ENCODE measurements at places on chromosomes 7 and 10.

DNA sequence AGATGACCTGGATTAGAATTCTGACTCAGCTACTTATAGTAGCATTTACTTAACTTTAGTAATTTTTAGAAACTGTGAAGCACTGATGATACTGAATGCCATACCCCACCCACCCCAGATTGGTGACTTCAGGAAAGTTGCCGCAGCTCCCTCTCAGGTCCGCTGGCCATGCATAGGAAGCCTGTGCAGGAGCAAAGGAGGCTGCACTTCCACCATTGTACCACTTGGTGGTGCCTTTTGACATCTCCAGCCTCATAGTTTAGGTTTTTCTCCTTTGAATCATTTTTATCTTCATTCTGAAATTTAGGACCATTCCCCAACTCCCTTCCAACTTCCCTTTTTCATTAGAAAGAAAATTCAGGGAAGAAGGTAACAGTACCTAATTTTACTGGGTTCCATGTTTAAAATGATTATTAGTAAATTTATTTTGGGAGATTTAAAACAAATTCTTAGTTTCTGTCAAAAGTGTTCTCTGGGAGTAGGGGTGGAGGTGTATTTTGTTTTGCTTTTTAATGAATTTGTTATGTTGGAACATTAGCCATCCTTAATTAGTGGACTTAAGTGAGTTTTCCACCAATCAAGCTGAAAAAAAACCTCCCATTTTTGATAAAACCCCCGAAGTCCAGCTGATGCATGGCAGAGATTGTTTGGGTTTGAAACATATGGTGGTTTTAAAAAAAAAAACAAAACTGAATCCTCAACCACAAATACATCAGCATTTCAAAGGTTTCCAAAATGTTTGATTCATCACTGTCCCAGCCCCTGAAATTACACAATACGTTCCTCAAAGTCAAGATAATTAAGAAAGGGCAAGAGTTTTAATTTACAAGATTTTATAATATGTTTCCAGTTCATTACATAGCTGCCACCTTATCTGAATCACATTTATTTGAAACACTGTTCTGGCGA lies 109.6 kb downstream of the WNT2 start:
- peak; percentile 44 for DNase-seq

GRCh38 chr10:88594482-88594881 lies 7.9 kb downstream of the LIPJ start:
- no peak for DNase-seq

- no peak for DNase-seq
Observed at GRCh38 chr10:12314836-12315235, 34.5 kb upstream of the CAMK1D start.

DNA sequence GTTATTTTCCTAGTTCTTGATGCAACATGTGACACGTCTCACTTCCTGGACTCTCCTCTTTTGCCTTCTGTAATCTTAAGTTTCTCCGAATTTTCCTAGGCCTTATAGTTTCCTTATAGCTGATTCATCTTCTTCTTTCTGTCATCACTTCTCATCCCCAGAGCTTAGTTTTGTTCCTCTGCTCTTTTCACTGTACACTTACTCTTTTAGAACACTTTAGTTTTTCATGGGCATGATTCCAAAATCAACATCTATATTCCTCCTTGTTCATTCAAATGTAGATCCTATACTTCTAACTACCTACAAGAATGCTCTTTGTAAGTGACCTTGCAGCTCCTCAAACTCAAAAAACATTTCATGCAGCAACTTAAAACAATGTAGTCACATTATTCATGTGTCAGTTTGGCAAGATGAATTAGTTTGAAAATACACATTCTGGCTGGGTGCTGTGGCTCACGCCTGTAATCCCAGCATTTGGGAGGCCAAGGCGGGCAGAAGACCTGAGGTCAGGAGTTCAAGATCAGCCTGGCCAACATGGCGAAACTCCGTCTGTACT lies 13.1 kb upstream of the SLC26A3 start:
- DNase-seq, result no peak

- peak; percentile 83 for DNase-seq
Observed at GRCh38 chr7:37198906-37199485, 249.7 kb downstream of the ELMO1 start.

DNA sequence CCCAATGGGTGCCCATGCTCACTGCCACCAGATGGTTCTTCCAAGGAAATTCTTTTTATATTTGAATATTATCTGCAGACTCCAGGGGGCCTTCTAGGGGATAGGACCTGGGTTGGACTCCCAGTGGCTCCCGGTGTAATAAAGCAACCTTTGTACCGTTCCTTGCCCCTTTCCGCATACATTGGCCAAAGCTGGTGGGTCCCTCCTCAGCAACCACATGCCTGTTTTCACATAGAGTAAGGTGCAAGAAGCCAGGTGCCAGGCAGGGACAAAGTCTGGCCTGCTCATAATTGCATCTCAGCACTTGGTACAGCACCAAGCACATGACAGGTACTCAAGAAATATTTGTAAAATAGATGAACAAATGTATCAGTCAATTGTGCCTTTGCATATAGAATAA lies 46.4 kb upstream of the PPP1R3C start:
- DNase-seq, result no peak

DNA sequence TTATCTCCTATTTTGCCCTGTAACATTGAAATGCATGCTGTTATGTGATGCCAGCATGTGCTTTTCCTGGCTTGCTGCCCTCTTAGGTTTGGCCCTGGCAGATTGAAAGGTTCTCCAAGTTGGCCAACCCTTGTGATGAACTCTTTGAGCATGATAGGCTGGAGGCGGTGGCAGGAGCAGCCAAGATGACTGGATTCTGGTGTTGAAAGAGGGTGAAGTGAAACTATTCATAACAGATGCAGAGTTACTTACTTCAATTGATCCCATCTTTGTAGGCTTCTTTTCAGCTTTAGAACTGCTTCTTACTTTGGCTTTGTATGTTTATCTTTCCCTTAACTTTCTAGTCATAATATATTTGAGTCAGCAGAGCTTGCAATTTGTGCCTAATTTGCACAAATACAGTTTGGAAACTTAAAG lies 57.6 kb downstream of the BICC1 start:
- DNase-seq, result no peak

GRCh38 chr7:129642871-129643549 lies 31.5 kb downstream of the NRF1 start:
- no peak for DNase-seq

DNA sequence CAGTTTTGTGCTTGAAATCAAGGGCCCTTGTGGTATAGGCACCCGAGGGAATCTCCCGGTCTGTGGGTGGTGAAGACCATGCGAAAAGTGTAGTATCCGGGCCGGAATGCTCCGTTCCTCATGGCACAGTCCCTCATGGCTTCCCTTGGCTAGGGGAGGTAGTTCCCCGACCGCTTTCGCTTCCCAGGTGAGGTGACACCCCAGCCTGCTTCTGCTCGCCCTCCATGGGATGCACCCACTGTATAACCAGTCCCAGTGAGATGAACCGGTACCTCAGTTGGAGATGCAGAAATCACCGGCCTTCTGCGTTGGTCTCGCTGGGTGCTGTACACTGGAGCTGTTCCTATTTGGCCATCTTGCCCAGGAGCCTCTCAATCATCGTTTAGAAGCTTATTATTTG lies 195.7 kb upstream of the POT1 start:
- no peak for DNase-seq

DNA sequence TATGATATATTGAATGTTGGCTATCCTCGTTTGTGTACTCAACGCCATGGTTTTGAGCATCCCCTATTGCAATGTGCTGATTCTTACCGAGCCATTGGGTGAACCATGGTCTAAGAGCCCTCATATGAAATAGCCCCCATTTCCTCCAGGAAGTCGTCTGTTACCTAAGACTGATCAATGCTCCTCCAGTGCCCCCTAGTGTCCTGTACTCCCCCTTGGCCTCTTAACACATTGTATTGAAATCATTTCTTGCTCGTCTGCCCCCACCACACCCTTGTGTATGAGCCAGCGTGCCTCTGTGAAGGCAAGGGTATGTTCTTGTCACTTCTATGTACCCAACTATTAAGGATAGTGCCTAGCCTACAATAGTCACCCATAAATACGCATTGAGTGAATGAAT lies 11.2 kb upstream of the SLC35B4 start:
- DNase-seq, result peak; percentile 62
